Cardiac atrium fibroblast (primary cell): ENCODE measurements at places on chromosomes 1 and 21. TPM values are rescaled to one million over a fixed set of nuclear protein-coding genes. Genes with fewer than 3 reads are reported as not detected.

Gene OR10J1
- total RNA-seq = not detected in 2 replicates

Gene SPRR2E
- not detected in 2 replicates for total RNA-seq

Gene C1orf87
- not detected in 2 replicates for total RNA-seq

Gene NBPF6
- total RNA-seq = under 0.01 TPM in 1 of 2 replicates, not detected in the other

Gene PALMD
- total RNA-seq = 12.2 and 30.0 TPM in 2 replicates

Gene NPHS2
- total RNA-seq = not detected in 2 replicates

Gene KCNE2
- total RNA-seq = not detected in 2 replicates

Gene DAB1
- 0.36 TPM in 1 of 2 replicates, not detected in the other for total RNA-seq

Gene PBX1
- total RNA-seq = 21.5 and 22.2 TPM in 2 replicates

Gene ECM1
- 20.6 and 54.5 TPM in 2 replicates for total RNA-seq

Gene SYDE2
- total RNA-seq = 1.1 and 1.3 TPM in 2 replicates

Gene KIF17
- 0.81 TPM in 1 of 2 replicates, not detected in the other for total RNA-seq

Gene GPR153
- total RNA-seq = 7.9 and 9.2 TPM in 2 replicates

Gene HES3
- not detected in 2 replicates for total RNA-seq

Gene CASQ2
- not detected in 2 replicates for total RNA-seq

Gene SYF2
- total RNA-seq = 29.4 and 31.6 TPM in 2 replicates

Gene CCDC17
- total RNA-seq = 0.32 and 0.54 TPM in 2 replicates

Gene PODN
- 12.1 and 18.5 TPM in 2 replicates for total RNA-seq

Gene SERTAD4
- 0.18 TPM in 1 of 2 replicates, not detected in the other for total RNA-seq

Gene WLS
- 59.4 and 61.2 TPM in 2 replicates for total RNA-seq

Gene CRNN
- not detected in 2 replicates for total RNA-seq

Gene SLC30A10
- not detected in 2 replicates for total RNA-seq

Gene DYNLT5
- 1.5 TPM in 1 of 2 replicates, not detected in the other for total RNA-seq

Gene FMO3
- total RNA-seq = 1.1 and 1.3 TPM in 2 replicates

Gene CCNL2
- 79.7 and 127 TPM in 2 replicates for total RNA-seq

Gene PER3
- total RNA-seq = 0.97 and 1.4 TPM in 2 replicates

Gene KRTAP21-3
- not detected in 2 replicates for total RNA-seq

Gene OR2T2
- total RNA-seq = not detected in 2 replicates

Gene CCDC18
- total RNA-seq = 1.8 and 2.2 TPM in 2 replicates

Gene F13B
- not detected in 2 replicates for total RNA-seq
